Thoracic aorta (tissue), 2 donors: ENCODE measurements at places on chromosomes 5 and 9. TPM values are rescaled to one million over a fixed set of nuclear protein-coding genes. Genes with fewer than 3 reads are reported as not detected.

The DBH gene
- not detected for total RNA-seq

The CCL19 gene
- total RNA-seq: 8.0 TPM

The OSTF1 gene
- total RNA-seq: 33.9 TPM

The DNAI1 gene
- total RNA-seq: not detected

The RXFP3 gene
- not detected for total RNA-seq

The SERF1B gene
- total RNA-seq: 32.9 TPM

The CDH6 gene
- total RNA-seq: 15.9 TPM

The UBE2B gene
- total RNA-seq: 21.1 TPM

The DDX31 gene
- total RNA-seq: 19.7 TPM

The FOXD4 gene
- not detected for total RNA-seq

The IL12B gene
- not detected for total RNA-seq

The NUTM2G gene
- total RNA-seq: not detected

The PCDHB14 gene
- total RNA-seq: 10.2 TPM

The SLC45A2 gene
- not detected for total RNA-seq

The FOXD4L4 gene
- total RNA-seq: not detected

The CCNO gene
- 0.35 TPM for total RNA-seq

The FCN1 gene
- total RNA-seq: 14.3 TPM

The RANBP6 gene
- 23.6 TPM for total RNA-seq

The TRIM7 gene
- total RNA-seq: 11.4 TPM

The AGXT2 gene
- total RNA-seq: not detected

The PMPCA gene
- total RNA-seq: 28.7 TPM

The C9orf78 gene
- 140 TPM for total RNA-seq

The SLC1A3 gene
- total RNA-seq: 67.4 TPM

The GFRA3 gene
- total RNA-seq: not detected

The LCN2 gene
- not detected for total RNA-seq

The ZNF883 gene
- 0.95 TPM for total RNA-seq

The CNTNAP3 gene
- 12.9 TPM for total RNA-seq

The PJA2 gene
- total RNA-seq: 136 TPM

The ST6GALNAC4 gene
- total RNA-seq: 61.2 TPM

The NTNG2 gene
- total RNA-seq: 2.0 TPM

The IFNA13 gene
- not detected for total RNA-seq

The WNK2 gene
- 4.7 TPM for total RNA-seq

The KCNIP1 gene
- not detected for total RNA-seq

The CARD6 gene
- total RNA-seq: 21.6 TPM

The ZBTB6 gene
- 6.2 TPM for total RNA-seq

The DCAF12 gene
- total RNA-seq: 14.9 TPM

The CMYA5 gene
- 1.6 TPM for total RNA-seq

The TYRP1 gene
- 3.8 TPM for total RNA-seq

The SNAPC4 gene
- 8.0 TPM for total RNA-seq

The SLC25A48 gene
- 0.78 TPM for total RNA-seq

The TSSK1B gene
- not detected for total RNA-seq

The N4BP3 gene
- 0.07 TPM for total RNA-seq

The NDUFAF2 gene
- total RNA-seq: 26.0 TPM

The GRIA1 gene
- total RNA-seq: 39.0 TPM

The FXN gene
- 4.0 TPM for total RNA-seq

The HMCN2 gene
- 2.4 TPM for total RNA-seq

The SLC46A2 gene
- 2.0 TPM for total RNA-seq

The KIF12 gene
- total RNA-seq: not detected

The ARID3C gene
- not detected for total RNA-seq

The SLC35D2 gene
- 44.0 TPM for total RNA-seq

The MSMP gene
- not detected for total RNA-seq

The IRX4 gene
- total RNA-seq: not detected

The CDH10 gene
- total RNA-seq: 0.35 TPM

The SLC36A2 gene
- total RNA-seq: not detected

The SLIT3 gene
- total RNA-seq: 80.1 TPM

The MUSK gene
- total RNA-seq: not detected
